ENCODE measurements at places on chromosomes 12 and 14. TPM values are rescaled to one million over a fixed set of nuclear protein-coding genes. Genes with fewer than 3 reads are reported as not detected.

DNA sequence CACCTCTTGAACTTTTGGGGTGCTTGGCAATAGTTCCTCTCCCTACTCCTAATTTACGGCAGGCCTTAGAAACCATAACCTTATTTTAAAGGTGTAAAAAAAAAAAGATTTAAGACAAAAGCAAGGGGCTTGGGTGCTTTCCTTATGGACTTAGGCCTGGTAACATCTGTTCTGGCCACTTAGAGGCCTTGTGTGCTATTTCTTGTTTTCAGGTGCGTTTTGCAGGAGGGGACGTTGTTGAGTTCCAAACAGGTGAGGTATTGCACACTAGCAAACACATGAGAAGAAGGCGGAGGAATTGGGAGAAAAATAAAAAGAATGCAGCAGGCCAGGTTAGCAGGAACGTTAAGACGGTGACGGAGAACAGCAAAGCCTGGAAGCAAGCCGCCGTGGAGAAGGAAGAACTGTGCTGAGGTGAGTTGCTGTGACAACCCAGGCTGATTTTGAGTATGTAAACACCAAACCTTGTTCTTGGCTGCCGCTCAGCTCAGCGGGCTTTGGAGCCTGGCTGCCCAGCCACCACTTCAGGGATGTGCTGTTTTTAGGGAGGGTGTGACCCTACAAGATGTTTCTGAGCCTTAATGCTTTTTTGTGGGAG is 17.3 kb downstream of the EMG1 start:
- no peak for DNase-seq

DNA sequence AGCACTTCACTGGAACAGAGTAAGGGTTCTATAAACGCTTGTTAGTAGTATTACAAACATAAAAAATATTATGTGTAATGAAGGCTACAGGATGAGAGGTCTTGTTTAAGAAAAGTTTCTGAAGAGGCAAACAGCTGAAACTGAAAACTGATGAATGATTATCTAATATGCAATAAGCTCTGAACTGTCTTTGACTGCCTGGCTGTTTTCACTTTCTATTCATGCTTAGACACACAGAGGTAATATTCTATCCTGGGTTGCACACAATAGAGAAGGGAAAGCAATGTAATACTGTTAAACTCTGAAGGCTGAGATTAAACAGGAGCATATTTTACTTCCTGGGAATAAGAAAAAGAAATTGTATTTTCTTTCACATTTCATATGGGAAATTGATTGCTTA is 251.3 kb downstream of the ALX1 start:
- no peak for DNase-seq

DNA sequence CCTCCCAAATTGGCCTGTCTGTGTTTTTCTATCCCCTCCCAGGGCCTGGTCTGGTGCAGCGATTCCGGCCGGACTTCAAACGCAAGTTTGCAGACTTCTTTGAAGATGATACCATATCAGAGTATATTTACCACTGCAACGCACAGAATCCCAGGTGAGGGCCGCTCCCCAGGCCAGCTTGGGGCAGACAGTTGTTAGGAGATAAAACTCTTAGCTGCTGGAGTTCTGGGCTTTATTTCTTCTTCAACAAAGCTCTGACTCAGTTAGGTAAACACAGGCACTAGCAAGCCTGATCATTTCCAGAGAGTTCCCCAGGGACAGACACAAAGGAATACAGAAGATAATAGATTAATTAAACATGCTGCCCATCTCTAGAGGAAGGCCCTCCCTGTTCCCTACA is 8.3 kb downstream of the ABHD4 start:
- DNase-seq: no peak

DNA sequence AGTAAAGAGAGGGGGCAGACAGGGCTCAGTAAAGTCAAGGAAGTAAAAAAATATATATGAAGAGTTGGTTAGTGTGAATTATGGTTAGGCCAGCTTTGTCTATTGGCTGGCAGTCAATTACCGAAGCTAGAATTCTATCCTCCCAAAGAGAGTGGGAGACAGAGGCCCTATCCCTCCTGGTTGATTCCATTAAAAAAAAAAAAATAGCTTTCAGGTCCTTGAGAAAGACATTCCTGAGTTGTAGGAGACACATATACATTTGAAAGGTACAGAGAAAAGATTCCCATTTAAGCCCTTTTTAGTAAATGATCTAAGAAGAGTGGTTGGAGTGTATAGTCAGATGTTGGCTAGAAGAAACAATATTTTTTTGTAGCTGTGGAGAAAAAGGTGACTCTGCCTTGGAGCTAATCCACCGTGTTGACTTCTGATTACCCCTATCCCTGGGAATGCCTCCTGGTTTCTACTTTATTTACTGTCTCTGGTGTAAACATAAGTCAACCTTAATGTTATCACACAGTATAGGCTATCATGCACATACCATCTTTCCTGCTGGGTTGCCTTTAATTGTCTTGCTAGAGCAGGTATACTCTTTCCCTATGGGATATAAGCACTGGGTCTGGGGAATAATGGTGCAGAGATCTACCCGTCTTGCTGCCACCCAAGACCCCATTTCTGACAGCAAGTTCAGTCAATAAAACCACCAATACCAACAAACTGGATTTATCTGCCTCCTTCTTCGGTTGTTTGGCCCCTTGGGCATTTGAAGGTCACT is 859.9 kb upstream of the ATXN7L3B start:
- DNase-seq: no peak

DNA sequence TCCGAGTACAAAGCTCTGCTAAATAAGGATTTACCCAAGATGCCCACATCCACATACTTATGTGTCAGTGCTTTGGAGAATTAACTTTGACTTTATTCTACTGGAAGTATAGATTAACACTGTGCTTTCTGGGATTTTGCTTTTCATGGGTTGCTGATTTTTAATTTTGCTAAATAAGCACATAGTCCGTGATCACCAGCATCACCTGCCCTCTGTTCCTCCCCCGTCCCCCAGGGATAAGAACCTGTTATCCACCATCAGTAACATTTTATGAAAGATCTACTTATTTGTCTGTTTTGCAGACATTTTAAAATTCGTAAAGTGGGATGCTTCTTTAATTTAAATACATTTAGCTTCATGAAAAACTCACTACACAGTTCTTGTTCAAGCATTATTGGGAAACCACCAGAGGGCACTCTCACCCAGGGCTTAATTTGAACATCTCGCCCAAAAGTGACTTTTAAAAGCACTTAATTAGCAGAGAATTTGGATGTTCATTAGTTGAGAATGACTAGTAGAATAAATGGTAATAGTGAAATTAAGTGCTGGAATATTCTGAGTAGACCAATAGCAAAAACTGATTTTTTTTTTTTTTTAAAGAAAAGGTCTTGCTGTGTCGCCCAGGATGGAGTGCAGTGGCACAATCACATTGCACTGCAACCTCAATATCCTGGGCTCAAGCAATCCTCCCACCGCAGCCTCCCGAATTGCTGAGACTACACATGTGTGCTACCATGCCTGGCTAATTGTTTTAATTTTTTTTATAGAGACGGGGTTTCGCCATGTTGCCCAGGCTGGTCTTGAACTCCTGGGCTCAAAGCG is 35.7 kb downstream of the MRPL42 start:
- no peak for DNase-seq

GRCh38 chr12:50638482-50638880 is 125.4 kb upstream of the ATF1 start:
- DNase-seq: no peak

The CAPRIN2 gene
- total RNA-seq: 30.2 TPM

The AICDA gene
- not detected for total RNA-seq
